ENCODE measurements at places on chromosomes 12 and 14. TPM values are rescaled to one million over a fixed set of nuclear protein-coding genes. Genes with fewer than 3 reads are reported as not detected.

GRCh38 chr14:93989939-93990338 lies 7.2 kb upstream of the CCDC197 start:
- no peak for DNase-seq
- H3K27me3 ChIP-seq = no peaks in the 10 kb centered on the region
- H3K36me3 ChIP-seq = no peaks in the 10 kb centered on the region
- no peak overlapping the region for H3K4me3 ChIP-seq
- no peak overlapping the region for H3K27ac ChIP-seq
- no peaks in the 10 kb centered on the region for H3K4me1 ChIP-seq

Gene KRT72
- total RNA-seq = 0.51 TPM

- H3K36me3 ChIP-seq = no peaks in the 10 kb centered on the region
- DNase-seq = no peak
- peaks cover 4% of the 10 kb centered on the region for H3K4me1 ChIP-seq
- no peaks in the 10 kb centered on the region for H3K27me3 ChIP-seq
- H3K4me3 ChIP-seq = no peak overlapping the region
These were observed 105.7 kb downstream of the CRADD start for GRCh38 chr12:93782853-93783252.

- H3K36me3 ChIP-seq = no peaks in the 10 kb centered on the region
- no peak overlapping the region for H3K27ac ChIP-seq
- H3K4me3 ChIP-seq = no peak overlapping the region
- H3K27me3 ChIP-seq = no peaks in the 10 kb centered on the region
These were observed 31.9 kb upstream of the CHGA start for GRCh38 chr14:92890830-92891588.

Gene OR6C1
- total RNA-seq = not detected

DNA sequence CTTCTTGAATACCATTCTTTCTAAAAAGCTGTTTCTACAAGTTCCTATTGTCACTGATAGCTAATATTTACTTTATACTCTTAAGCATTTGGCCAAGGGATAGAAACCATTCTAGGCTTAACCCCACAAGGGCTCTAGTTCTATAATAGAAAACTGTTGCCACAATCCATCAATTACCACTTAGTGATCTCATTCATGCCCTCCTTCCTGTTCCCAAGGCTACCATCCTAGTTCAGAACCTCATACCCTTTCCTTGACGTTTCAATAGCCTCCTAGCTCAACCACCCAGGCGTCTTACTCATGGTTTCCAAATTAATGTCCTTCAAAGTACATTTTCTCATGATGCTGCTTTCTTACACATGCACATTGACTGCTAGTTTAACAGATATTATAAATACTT lies 493.5 kb downstream of the NAV3 start:
- no peaks in the 10 kb centered on the region for H3K36me3 ChIP-seq
- DNase-seq = no peak
- H3K27me3 ChIP-seq = no peaks in the 10 kb centered on the region
- H3K4me1 ChIP-seq = no peaks in the 10 kb centered on the region
- no peak overlapping the region for H3K4me3 ChIP-seq

Gene WNT5B
- 5.9 TPM for total RNA-seq

Gene KLRG1
- total RNA-seq = 5.1 TPM

DNA sequence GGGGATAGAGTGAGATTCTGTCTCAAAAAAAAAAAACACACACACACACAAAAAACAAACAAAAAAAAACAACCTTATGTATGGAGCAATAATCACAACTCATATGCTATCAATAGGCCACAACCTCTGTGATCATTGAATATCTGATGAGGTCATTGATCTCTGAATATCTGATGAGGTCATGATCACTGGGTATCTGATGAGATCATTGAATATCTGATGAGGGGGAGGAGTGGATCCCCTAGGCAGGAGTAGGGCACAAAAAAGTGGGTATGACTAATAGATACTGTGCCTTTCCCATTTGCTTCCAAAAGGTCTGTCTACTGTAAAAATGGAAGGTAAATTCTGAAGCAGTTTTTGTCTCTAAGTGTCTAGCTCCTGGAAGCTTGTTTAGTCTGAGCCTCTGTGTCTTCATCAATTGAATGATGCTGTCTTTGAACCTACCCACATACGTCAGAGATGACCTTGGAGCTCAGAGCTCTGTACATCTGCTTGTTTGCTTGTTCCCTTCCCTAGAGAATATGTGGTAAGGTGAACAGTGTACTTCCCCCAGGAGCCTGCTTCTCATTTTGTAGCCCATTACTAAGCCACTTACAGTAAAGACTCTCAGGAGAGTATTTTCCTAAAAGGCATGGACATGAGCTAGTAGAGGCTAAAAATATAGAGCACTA lies 13.6 kb downstream of the PAH start:
- H3K4me1 ChIP-seq = no peaks in the 10 kb centered on the region
- no peak overlapping the region for H3K27ac ChIP-seq
- no peaks in the 10 kb centered on the region for H3K27me3 ChIP-seq
- no peaks in the 10 kb centered on the region for H3K36me3 ChIP-seq
- H3K4me3 ChIP-seq = no peak overlapping the region

Gene C12orf54
- total RNA-seq = not detected

GRCh38 chr14:21096978-21097635 lies 1.3 kb downstream of the ZNF219 start:
- H3K27me3 ChIP-seq = no peaks in the 10 kb centered on the region
- no peaks in the 10 kb centered on the region for H3K36me3 ChIP-seq
- H3K4me1 ChIP-seq = peaks cover 6% of the 10 kb centered on the region
- DNase-seq = no peak
- H3K27ac ChIP-seq = peak overlapping the region; percentile 97

- no peak overlapping the region for H3K4me3 ChIP-seq
- H3K27ac ChIP-seq = no peak overlapping the region
- DNase-seq = no peak
- H3K27me3 ChIP-seq = no peaks in the 10 kb centered on the region
- H3K4me1 ChIP-seq = no peaks in the 10 kb centered on the region
These were observed 199.9 kb upstream of the FOXN3 start for GRCh38 chr14:89616852-89617341.

DNA sequence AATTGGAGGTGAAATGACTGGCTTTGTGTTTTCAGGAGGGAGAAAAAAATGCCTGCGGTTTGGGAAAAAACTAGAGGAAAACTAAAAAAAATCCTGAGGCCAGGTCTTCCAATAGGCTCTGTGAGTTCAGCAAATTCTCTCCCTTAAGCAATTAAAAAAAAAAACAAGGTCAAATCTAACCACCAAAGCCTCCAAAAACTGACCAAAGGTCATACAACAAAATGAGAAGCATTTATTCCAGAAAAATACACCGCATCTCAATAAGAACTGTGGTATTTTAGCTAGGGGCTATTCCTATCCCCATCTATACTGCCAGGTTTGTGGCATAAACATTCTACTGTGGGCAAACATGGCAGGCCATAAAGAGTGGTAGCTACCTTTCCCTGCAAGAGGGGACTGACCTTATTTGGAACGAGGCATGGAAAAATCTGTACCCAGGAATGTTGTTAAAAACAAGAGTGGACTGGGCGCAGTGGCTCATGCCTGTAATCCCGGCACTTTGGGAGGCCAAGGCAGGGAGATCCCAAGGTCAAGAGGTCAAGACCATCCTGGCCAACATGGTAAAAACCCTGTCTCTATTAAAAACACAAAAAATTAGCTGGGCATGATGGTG lies 60.0 kb downstream of the LRP6 start:
- H3K27me3 ChIP-seq = no peaks in the 10 kb centered on the region
- no peak for DNase-seq
- no peak overlapping the region for H3K27ac ChIP-seq
- no peak overlapping the region for H3K4me3 ChIP-seq
- H3K36me3 ChIP-seq = no peaks in the 10 kb centered on the region
- H3K4me1 ChIP-seq = no peaks in the 10 kb centered on the region

Gene CRIP1
- 64.7 TPM for total RNA-seq

- H3K27me3 ChIP-seq = no peaks in the 10 kb centered on the region
- H3K4me3 ChIP-seq = no peak overlapping the region
- DNase-seq = no peak
- H3K4me1 ChIP-seq = no peaks in the 10 kb centered on the region
These were observed 31.1 kb downstream of the GPHN start for GRCh38 chr14:66539034-66539433.

Gene TCL1B
- total RNA-seq = not detected

DNA sequence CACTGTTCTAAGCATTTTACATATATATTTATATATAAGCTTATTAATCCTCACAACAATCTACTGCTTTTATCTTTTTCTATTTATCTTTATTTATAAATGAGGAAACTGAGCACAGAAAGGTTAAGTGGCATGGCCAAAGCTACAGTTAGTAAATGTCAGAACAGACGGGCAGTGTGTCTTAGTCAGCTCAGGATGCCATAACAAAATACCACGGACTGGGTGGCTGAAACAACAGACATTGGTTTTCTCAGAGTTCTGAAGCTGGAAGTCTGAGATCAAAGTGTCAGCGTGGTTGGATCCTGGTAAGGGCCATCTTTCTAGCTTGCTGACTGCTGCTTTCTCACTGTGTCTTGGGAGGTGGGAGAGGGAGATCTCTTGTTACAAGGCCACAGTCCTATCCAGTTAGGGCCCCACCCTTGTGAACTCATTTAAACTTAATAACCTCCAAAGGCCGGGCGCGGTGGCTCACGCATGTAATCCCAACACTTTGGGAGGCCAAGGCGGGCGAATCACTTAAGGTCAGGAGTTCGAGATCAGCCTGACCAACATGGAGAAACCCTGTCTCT lies 19.8 kb downstream of the RPGRIP1 start:
- no peak overlapping the region for H3K4me3 ChIP-seq
- H3K27me3 ChIP-seq = peaks cover 4% of the 10 kb centered on the region
- H3K27ac ChIP-seq = no peak overlapping the region
- no peaks in the 10 kb centered on the region for H3K4me1 ChIP-seq

DNA sequence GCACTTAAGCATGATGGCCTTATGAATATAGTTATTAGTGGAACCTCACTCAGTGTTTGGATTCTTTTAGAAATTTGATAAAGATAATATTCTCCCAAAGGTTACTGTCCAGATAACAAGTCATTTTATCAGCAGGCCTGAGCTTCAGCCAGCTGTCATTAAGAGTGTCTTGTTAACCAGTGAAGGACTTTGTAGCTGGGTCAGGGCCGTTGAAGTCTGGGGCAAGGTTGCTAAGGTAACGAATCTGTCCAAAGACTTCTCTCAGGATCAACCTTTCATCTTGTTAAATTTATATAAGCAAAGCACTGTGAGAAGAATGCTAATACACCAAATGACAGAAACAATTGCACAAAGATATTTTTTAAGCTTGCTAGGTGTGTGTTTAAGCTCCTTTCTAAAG lies 271.3 kb upstream of the TMPO start:
- H3K27ac ChIP-seq = no peak overlapping the region
- no peaks in the 10 kb centered on the region for H3K36me3 ChIP-seq
- no peaks in the 10 kb centered on the region for H3K27me3 ChIP-seq
- DNase-seq = no peak

Gene LRRC9
- not detected for total RNA-seq

GRCh38 chr14:64363265-64363846 lies 24.8 kb upstream of the MTHFD1 start:
- DNase-seq = no peak
- H3K27ac ChIP-seq = no peak overlapping the region
- H3K27me3 ChIP-seq = no peaks in the 10 kb centered on the region
- H3K4me1 ChIP-seq = no peaks in the 10 kb centered on the region
- no peak overlapping the region for H3K4me3 ChIP-seq

GRCh38 chr12:120649442-120650232 lies 9.2 kb downstream of the CABP1 start:
- no peaks in the 10 kb centered on the region for H3K4me1 ChIP-seq
- no peaks in the 10 kb centered on the region for H3K36me3 ChIP-seq
- H3K27ac ChIP-seq = peak overlapping the region; percentile 76

DNA sequence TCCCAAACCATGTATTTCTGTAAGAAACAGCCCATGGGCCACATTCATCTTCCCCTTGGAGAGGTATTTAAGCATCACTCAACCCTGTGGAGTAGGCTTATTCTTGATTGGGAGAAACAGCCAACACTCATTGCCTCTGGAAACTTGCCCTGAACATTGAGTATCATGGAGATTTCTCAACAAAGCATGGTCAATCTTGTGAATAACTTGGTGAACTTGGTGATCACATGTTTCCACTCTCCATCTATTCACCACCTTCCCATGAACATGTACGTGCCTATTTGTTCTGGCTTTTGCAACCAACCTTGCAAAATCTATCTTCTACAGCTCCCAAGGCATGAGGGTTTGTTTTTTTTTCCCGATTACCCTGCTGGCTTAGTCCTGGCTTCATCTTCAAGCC lies 163.2 kb downstream of the PAH start:
- DNase-seq = no peak
- no peak overlapping the region for H3K4me3 ChIP-seq
- H3K36me3 ChIP-seq = no peaks in the 10 kb centered on the region
- H3K4me1 ChIP-seq = no peaks in the 10 kb centered on the region

DNA sequence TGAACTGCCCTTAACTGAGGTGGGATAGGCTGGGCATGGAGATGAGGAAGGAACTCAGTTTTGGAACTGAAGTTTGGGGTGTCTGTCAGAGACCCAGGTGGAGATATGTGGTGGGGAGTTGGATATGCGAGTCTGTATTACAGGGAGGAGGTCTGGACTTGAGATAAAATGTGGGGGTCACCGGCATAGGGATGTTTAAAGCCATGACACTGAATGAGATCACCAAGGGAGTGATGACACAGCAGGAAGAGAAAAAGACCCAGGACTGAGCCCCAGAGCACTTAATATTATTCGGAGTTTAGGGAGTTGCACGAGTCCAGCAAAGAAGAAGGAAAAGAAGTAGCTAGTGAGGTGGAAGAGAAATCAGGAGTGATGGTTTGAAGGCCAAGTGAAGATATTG lies 4.0 kb upstream of the OASL start:
- DNase-seq = no peak
- no peak overlapping the region for H3K4me3 ChIP-seq
- no peaks in the 10 kb centered on the region for H3K4me1 ChIP-seq
- H3K36me3 ChIP-seq = no peaks in the 10 kb centered on the region

DNA sequence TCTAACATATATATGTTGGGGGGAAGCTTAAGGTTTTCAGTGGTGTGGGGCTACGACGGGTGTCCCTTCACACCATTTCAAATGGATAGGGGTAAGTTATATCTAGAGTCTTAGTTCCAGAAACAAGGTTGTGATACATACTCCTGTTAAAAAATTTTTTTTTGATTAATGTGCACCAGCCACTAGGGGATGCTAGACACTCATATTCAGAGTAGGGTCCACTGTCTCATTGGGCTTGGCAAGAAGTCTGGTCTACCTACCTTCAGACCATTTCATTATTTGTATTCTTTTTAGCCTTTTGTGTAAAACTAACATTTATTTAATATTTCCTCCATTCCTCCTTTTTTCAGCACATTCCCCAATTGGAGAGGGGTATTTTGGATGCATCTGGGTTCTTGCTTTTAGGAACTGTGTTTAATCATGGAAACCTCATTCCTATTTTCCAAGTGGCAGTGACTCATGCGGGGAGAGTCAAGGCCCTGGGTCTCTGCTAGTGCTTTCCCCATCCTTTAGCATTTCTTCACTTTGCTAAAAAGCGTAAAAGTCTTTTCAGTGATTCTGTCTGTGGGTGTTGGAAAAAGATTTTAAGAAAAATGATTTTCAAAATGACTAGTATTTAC lies 33.4 kb downstream of the ANO4 start:
- no peaks in the 10 kb centered on the region for H3K36me3 ChIP-seq
- H3K27ac ChIP-seq = no peak overlapping the region
- no peak for DNase-seq
- no peaks in the 10 kb centered on the region for H3K4me1 ChIP-seq
- H3K4me3 ChIP-seq = no peak overlapping the region

- no peak overlapping the region for H3K4me3 ChIP-seq
- peak overlapping the region; percentile 71 for H3K27ac ChIP-seq
- no peaks in the 10 kb centered on the region for H3K27me3 ChIP-seq
- no peaks in the 10 kb centered on the region for H3K4me1 ChIP-seq
- no peaks in the 10 kb centered on the region for H3K36me3 ChIP-seq
These were observed 26.8 kb upstream of the BMAL2 start for GRCh38 chr12:27305673-27306456.

- no peaks in the 10 kb centered on the region for H3K27me3 ChIP-seq
- H3K4me3 ChIP-seq = no peak overlapping the region
- peaks cover 7% of the 10 kb centered on the region for H3K4me1 ChIP-seq
- H3K36me3 ChIP-seq = no peaks in the 10 kb centered on the region
These were observed 25.8 kb downstream of the CDC42BPB start for GRCh38 chr14:103031566-103031911.

Gene CLEC4C
- total RNA-seq = not detected
